ENCODE measurements at places on chromosomes 12 and 14.

- H3K27ac ChIP-seq, result no peak overlapping the region
- no peaks in the 10 kb centered on the region for H3K27me3 ChIP-seq
- no peak for DNase-seq
- peaks cover 3% of the 10 kb centered on the region for H3K4me1 ChIP-seq
Measured at GRCh38 chr14:89190765-89191513, 226.1 kb downstream of the FOXN3 start.

DNA sequence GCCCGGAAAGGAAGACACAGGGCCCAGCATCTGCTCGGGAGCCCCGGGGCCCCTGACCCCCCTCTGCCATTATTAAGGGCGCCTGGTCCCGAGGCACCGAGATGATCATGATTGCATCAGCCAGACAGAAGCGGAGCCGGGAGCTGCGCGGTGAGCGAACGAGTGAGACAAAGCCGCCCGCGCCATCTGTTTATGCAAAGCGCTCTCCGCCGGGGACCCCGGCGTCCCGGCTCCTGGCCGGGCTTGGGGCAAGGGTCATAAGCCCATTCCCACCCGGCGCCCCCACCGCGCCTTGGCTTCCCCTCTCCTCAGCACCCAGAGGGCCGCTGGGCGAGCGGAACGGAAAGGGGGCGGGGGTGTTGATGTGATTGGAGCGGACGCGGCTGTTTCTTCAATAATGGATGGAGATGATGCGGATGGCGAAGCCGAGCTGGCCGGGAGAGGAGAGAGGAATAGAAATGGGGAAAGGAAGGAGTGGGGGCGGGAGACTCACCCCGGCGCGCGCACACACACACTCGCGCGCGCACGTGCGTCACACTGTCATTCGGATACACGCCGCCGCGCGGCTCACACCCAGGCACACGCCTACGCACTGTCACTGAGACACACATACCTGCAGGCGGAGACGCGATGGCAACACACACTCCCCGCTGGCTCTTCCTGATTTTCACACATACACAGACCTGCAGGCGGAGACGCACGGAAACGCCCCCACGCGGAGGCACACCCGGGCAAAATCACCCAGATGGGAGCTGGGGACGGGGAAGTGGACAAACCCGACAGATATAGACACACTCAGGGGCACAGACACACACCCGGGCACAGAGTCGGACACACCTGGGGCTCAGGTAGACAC lies 10.7 kb downstream of the STAC3 start:
- peaks cover 87% of the 10 kb centered on the region for H3K4me1 ChIP-seq
- DNase-seq, result peak; percentile 74
- H3K27me3 ChIP-seq, result peaks cover 3% of the 10 kb centered on the region
- peak overlapping the region; percentile 76 for H3K4me3 ChIP-seq

DNA sequence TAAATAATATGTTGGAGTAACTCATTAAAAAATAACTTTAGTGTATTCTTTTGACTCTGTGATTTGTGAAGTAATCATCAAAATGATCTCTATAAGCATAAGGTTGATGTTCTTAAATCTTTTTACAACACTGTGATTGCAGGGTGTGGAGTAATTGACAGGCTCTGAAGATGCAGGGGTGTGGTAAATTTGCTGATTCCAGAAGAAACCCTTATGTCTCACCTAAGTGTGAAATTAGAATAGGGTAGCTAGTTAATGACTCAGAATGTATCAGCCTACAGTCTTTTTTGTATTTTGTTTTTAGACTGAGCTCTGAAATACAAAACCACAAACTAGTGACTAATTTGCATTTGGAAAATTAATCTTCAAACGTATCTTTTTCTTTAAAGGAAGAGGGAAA lies 5.9 kb downstream of the PRPF39 start:
- H3K27ac ChIP-seq, result peak overlapping the region; percentile 18
- H3K4me1 ChIP-seq, result peaks cover 57% of the 10 kb centered on the region
- H3K4me3 ChIP-seq, result peak overlapping the region; percentile 29
- DNase-seq, result no peak

GRCh38 chr12:65836419-65837197 lies 12.3 kb downstream of the HMGA2 start:
- DNase-seq, result no peak
- no peak overlapping the region for H3K27ac ChIP-seq
- no peak overlapping the region for H3K4me3 ChIP-seq

DNA sequence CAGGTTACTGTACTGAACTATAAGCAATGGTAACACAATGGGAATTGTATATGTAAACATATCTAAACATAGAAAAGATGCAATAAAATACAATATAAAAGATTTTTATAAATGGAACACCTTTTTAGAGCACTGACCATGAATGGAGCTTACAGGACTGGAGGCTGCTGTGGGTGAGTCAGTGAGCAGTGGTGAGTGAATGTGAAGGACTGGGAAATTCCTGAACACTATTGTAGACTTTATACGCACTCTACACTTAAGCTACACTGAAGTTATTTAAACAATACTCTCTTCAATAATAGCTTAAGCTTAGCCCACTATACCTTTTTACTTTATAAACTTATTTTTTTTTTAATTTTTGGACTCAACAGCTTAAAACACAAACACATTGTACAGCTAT lies 313.5 kb downstream of the KCNC2 start:
- no peaks in the 10 kb centered on the region for H3K36me3 ChIP-seq
- H3K4me1 ChIP-seq, result no peaks in the 10 kb centered on the region
- no peak for DNase-seq
- H3K27me3 ChIP-seq, result no peaks in the 10 kb centered on the region
- no peak overlapping the region for H3K4me3 ChIP-seq

GRCh38 chr12:75554556-75554880 lies 43.1 kb upstream of the KRR1 start:
- no peak for DNase-seq
- peaks cover 15% of the 10 kb centered on the region for H3K27me3 ChIP-seq
- H3K4me1 ChIP-seq, result no peaks in the 10 kb centered on the region
- H3K27ac ChIP-seq, result no peak overlapping the region
- no peaks in the 10 kb centered on the region for H3K36me3 ChIP-seq
- no peak overlapping the region for H3K4me3 ChIP-seq

DNA sequence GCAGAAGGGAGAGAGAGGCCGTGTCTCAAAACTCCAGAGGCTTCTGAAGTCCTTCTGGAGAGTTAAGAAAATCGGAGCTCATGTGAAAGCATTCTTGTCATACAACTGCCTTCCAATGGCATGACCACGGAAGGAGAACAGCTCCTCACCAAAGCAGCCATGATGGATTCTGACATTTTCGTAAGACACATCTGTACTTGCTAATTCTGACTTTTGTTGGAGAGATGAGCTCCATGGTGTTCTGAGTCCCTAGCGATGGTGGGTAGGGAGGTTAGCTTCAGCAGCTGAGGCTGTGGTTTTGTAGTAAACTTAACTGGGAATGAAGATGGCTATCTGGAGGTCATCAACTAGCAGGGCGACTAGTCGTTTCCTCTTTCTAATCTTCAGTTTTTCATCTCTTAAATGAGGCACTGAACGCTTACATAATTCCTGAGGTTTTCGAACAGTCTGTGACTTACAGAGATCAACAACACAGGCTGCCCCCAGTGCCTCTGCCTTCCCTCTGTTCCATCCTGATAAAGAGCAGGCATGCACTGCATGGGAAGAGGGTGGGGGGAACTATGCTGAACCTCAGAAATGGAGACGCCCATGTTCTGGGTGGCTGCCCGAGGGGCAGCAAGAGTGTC lies 28.6 kb upstream of the DICER1 start:
- no peak overlapping the region for H3K27ac ChIP-seq
- peaks cover 25% of the 10 kb centered on the region for H3K27me3 ChIP-seq
- no peak overlapping the region for H3K4me3 ChIP-seq
- DNase-seq, result no peak

DNA sequence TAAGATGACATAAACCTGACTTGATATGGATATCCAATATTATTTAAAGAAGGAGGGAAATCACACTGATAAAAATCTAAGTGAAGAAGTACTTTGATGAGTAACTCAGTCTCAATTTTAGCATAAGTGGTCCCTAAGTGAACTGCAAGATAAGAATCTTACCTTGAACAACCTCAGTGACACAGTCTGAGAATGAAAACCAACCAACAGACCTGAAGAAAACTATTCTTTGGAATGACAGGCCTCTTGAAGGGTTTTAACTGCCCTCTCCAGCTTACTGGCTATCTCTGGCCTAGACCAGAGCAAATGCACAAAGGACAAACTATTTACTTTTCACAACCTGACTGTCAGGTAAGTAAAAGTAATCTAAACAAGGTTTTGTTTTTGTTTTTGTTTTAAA lies 44.7 kb downstream of the CPM start:
- H3K27me3 ChIP-seq, result no peaks in the 10 kb centered on the region
- no peak overlapping the region for H3K27ac ChIP-seq
- no peak overlapping the region for H3K4me3 ChIP-seq
- peaks cover 4% of the 10 kb centered on the region for H3K4me1 ChIP-seq
- H3K36me3 ChIP-seq, result no peaks in the 10 kb centered on the region

- H3K4me1 ChIP-seq, result peaks cover 2% of the 10 kb centered on the region
- DNase-seq, result peak; percentile 49
- peaks cover 92% of the 10 kb centered on the region for H3K36me3 ChIP-seq
- no peak overlapping the region for H3K4me3 ChIP-seq
Measured at GRCh38 chr14:23076785-23077408, 18.0 kb downstream of the ACIN1 start.

Measured in CD4-positive, CD25-positive, alpha-beta regulatory T cell (primary cell).